Ureter (tissue), 1 donor: ENCODE measurements at places on chromosomes 13 and 19. TPM values are rescaled to one million over a fixed set of nuclear protein-coding genes. Genes with fewer than 3 reads are reported as not detected.

The TPGS1 gene
- total RNA-seq, result 11.2 TPM

The NLRP4 gene
- not detected for total RNA-seq

The ZSCAN22 gene
- 3.5 TPM for total RNA-seq

The ZNF490 gene
- 12.1 TPM for total RNA-seq

The CSNK1A1L gene
- total RNA-seq, result not detected

The SERP2 gene
- total RNA-seq, result 10.6 TPM

The PEG3 gene
- total RNA-seq, result 13.7 TPM

The MEIS3 gene
- total RNA-seq, result 20.0 TPM

The CD79A gene
- total RNA-seq, result 3.7 TPM

The ZNF563 gene
- 7.1 TPM for total RNA-seq

The DOCK6 gene
- 125 TPM for total RNA-seq

The MOB3A gene
- total RNA-seq, result 51.0 TPM

The LGALS7 gene
- total RNA-seq, result not detected

The LINGO3 gene
- total RNA-seq, result not detected

DNA sequence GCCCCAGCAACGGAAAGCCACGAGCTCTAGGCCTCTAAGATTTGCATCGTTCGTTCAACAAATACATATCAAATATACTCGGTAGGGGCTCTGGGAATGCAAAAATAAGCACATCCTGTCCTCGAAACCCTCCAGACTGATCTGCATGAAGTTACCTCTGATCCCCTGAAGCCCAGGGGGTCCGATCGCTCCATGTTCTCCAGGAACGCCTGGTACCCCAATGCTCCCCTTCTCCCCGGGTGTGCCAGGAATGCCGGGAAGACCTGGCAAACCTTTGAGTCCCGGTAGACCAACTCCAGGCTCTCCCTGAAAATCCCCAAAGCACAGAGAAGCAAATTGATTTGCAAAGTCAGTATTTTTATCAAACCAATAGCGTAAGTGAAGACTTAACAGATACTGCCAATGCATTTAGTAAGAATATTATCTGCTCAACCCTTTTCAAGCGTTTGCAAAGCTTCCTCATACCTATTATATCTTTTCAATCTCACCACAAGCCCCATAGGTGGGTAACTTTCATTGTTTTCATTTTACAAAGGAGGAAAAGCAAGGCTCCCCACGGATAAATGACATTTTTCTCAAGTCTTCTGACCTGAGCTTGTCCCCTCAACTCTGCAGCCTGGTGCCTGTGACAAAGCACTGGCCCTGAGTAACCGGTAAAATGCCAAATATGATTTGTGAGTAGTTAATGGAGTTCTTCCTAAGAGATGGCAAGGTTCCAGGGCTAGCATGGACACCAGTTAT lies 127.7 kb downstream of the COL4A1 start:
- no peak for DNase-seq

DNA sequence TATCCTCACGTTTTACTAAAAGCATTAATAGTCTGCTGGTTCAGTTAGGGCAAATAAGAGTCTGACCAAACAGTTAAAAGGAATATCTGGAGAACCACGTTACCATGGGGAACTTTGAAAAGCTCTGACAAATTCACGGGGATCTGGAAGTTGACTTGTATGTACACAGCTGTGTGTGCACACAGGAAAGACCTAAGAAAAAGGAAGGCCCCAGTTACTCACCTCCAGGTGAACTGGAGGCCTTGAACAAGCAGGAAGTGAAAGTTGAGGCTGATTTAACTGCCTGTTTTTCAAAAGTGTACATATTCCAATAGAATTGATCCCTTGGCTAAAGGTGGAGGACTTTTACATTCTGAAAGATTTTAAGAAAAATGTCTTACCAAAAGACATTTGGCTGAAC lies 1891.6 kb upstream of the PCDH20 start:
- no peak for DNase-seq

GRCh38 chr13:106915146-106915545 lies 347.2 kb upstream of the ARGLU1 start:
- DNase-seq, result no peak

- DNase-seq, result no peak
These were observed 36.1 kb upstream of the DOCK9 start for GRCh38 chr13:99013951-99014350.

GRCh38 chr13:113432506-113433270 lies 20.6 kb downstream of the ADPRHL1 start:
- DNase-seq, result no peak

- no peak for DNase-seq
These were observed 117.6 kb upstream of the MRI1 start for GRCh38 chr19:13646758-13647157.

DNA sequence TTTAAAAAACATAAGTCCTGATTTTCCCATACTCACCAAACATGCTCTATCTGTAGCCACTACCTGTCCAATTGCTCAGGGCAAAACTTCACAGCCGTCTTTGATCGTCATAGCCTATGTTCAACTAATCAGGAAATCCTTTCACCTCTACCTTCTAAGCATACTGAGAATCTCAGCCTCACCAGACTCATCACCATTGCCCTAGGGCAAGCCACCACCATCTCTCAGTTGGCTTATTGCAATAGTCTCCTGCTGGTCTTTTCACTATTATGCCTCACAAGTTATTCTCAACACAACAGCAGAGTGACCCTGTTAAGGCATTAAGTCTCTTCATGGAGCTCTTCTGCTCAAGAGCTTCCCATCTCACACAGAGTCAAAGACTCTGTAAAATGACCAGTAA lies 260.4 kb upstream of the MAB21L1 start:
- DNase-seq, result no peak

DNA sequence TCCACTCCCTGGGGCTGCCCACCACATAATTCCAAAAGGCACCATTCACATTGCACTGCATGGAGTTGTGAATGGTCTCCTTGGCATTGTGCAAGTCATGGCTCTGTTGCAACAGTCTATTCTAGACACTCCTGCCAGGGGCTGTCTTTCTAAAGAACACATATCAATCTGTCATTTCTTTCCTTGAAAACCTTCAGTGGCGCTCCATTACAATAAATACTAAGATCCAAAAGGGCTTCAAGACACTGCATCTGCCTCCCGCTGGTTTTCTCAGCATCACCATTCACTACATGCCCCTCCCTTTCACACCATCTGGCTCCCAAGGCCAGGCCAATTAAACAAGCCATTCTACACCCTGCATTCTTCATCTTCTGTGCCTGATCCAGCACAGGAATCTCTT lies 32.2 kb upstream of the TM9SF2 start:
- DNase-seq, result no peak

- DNase-seq, result no peak
These were observed 1730.9 kb downstream of the PCDH9 start for GRCh38 chr13:65499256-65499655.

DNA sequence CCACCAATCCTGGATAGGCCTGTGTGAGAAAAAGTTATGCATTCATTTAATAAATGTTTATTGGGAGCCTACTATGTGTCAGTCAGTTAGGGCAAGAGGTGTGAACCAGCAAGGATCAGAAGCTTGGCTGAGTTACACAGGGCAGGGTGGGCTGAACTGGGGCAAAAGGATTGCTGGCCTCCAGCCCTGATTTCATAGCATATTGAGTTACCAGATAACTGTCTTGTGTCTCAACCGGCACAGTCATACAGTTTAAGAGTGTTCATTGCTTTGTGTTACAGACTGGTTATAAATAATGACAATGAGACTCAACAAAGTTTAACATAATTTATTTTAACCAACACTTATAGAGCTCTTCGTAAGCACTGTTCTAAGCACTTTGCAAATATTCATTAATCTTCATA lies 253.8 kb downstream of the DLEU7 start:
- no peak for DNase-seq

DNA sequence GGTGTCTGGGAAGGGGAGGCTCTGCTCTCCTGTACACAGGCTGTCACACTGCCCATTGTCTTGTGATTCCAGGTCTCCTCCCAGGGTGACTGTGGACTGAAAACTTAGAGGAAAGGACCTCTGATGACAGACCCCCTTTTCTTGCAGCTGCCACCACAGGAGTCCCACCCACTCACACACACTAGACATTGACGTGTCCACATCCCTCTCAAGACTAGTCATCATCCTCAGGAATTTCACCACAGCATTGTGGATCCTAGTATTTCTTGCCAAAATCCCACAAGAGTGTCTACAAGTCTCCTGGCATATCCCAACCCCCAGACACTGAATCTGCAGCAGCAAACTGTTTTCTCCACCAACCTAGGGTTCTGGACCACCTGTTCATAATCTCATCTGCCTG lies 5.3 kb downstream of the ZNF85 start:
- no peak for DNase-seq

- no peak for DNase-seq
These were observed 20.5 kb downstream of the CARS2 start for GRCh38 chr13:110685305-110686020.

DNA sequence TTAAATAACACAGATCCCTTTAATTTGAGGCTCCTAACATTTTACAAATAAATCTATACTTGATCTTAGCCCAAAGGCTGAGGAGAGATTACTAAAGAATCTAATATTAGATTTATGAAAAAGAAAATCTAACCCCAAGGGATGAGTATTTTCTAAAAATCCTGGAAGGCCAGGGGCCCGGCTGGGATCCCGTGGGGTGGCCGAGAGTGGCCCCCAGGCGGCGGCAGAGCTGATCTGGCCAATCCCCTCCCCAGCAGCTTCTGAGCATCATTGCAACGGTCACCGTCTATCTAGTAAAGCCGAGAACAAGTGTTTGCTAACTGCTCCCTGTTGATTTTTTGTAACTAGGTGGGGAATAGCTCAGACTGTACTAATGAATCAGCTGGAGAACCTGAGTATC lies 37.5 kb downstream of the ADPRHL1 start:
- DNase-seq, result no peak

DNA sequence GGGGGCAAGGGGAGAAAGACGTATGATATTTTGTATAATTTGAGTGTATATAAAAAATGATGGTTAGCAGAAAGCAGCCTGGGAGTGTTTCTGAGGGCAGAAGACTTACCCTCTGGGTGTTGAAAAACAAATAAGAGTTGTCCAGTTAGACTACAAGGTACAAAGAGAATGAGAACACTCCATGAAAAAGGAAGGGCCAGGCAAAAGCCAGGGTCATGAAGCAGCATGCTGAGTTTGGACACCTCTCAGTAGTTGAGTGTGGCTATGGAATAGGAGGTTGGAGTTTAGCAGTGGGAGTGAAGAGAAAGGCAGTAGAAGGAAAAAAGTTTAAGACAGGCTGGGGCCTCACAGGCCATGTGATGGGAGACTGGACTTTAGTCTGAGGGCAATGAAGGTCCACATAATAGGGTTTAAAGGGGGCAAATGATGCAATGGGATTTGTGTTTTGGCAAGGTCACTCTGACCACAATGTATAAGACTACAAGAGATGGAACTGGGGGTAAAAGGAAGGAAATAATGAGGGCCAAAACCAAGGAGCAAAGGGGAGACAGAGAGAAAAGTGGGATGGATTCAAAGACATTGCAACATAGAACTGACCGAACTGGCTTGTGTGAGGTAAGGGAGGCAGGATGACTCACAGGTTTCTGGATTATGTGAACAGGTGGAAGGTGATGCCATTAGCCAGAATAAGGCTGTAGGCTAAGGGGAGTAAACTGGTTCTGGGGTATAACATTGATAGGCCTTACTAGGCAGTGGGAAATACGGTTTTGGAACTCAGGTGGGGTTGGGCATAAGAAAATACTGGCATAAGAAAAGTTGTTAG lies 76.6 kb downstream of the SERP2 start:
- DNase-seq, result no peak

DNA sequence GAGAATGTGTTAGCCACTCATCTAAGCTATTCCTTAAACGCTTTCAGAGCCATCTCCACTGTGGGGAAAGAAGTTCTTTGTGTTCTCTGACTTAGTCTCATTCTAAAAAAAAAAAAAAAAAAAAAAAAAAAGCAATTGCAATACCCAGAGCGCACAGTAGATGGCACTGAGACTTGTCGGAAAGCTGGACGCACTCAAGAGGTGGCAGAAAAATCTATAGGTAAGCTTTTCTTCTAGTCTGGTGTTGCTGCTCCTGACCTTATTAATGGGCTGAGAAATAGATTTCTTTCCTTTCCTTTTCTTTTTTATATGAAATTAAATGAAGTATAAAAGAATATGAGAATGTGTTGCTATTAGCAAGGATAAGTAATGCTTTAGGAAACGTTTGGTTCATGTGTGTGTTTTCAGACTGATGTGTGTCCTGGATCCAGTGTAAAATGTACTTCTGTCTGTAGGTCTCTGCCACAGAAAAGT lies 4.7 kb upstream of the GJB2 start:
- no peak for DNase-seq

DNA sequence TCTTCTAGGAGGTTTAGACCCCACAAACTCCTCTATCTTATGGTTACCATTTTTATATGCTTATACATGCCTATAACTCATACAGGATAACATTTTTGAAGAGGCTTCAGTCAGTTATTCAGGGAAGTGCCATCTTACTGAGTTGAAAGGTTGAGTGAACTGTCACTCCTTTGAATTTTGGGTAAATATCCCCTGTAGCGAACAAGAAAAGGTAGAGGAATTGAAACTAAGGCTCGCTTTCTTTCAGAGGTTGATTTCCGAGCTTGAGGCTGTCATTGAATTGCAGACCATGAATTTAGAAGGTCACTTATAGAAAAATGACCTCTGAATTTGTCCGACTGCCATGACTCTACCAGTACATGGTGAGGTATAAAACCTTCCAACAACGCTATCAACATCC lies 35.1 kb downstream of the MICU2 start:
- no peak for DNase-seq

GRCh38 chr19:54694648-54695047 lies 29.6 kb upstream of the KIR3DL3 start:
- no peak for DNase-seq

DNA sequence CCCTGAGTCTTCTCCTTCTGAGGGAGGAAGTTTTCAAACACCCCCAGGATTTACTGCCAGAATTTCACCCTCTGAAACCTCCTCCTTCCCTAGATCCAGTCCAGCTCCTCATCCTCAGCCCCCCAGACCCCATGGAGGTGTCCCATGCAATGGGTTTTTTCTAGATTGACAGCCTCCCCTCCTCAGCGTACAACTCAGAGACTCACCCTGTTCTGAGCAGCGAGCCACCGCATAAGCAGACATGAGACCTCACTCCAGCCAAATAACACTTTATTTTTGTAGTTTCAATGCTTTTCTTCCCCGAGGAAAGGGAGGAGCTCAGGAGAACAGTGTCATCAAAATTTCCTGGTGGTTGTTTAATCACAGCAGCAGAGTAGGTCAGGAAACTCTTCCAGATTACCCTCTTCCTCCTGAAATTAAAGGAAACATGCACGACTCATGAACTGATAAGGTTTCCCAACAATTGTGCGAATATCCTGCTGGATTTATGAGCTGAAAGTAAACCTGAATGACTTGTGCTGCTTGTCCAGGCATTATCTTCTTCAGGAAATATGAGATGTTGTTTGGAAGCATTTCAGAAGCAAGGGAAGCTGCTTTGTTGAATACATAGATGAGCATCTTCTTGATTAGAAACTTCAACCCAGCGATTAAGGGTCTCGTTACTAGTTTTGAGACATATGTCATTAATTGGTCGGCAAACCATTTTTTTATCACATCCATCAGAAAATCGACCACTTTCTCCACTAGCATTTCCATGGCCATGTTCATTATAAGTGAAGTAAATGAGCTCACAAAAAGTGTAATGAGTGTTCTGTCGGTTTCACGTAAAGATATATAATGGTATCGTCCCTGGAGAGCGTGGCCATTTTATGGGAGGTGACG lies 36.2 kb downstream of the ERICH4 start:
- no peak for DNase-seq
